Stimulated activated naive CD8-positive, alpha-beta T cell treated with anti-CD3 and anti-CD28 coated beads, Interleukin-15, Interleukin-2, amounts not matched to agents 100 U/mL and 50 U/mL, for 24 hours (primary cell): ENCODE measurements at places on chromosomes 13 and 19.

GRCh38 chr13:112714376-112715174, 24.7 kb downstream of the ATP11A start:
- DNase-seq = no peak

DNA sequence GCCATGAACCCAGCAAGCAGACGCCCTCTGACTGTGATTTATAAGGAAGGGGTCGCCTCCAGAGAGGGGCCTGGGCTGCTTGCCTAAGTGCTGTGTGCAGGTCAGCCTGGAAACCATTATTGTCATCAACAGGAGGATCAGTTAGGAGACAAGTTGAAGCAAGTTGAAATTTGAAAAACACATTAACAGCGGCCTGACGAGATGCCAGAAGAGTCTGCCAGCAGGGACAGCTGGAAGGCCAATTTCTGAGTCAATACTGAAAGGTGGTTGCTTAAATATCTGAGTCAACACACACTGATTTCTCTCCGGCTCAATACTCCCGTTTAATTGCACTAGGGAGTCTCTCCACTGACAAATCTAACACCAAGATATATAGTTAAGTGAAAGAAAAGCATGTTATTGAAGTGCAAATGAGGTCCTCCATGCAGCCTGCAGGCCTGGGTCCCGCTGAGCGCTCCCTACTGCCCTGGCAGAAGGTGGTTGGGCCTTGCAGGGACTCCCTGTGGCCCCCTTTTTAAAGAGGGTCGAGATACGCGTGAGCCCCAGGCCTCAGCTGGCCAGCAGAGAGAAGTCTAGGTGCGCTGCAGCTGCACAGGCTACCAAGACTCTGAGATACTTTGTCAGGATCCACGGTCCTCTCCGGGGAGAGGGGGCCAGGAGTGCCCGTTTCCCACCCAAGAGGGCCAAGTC, 91.1 kb downstream of the RNASEH2B start:
- DNase-seq = no peak

- no peak for DNase-seq
These were observed 441 bp downstream of the INAFM1 start for GRCh38 chr19:47274891-47275761.

- no peak for DNase-seq
These were observed 867 bp downstream of the WBP4 start for GRCh38 chr13:41061914-41062837.

DNA sequence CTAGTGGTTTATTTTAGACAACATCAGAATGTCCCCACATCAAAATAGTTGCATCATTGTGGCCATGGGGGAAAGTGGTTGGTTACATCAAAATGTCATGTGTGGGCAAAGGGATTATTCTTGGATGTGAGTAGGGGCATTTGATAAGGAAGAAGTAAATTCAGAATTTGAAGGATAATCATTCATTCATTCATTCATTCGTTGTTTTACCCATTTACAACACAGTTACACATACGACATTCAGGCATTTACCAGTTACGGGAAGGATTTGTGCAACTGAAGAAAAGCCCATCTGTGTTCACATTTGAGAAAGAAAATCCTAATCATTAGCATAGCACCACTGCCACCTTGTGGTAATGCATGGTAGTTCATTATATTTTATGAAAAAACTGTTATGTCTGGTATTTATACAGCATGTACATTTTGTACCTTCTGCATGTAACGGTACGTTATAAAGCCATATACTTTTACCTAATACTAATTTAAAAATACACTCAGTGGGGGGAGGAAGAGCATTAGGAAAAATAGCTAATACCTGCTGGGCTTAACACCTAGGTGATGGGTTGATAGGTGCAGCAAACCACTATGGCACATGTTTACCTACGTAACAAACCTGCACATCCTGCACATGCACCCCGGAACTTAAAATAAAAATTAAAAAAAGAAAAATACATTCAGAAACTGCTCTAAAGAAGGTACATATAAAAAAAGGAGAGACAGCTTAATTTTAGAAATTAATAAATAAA, 62.1 kb downstream of the DGKH start:
- peak; percentile 11 for DNase-seq

DNA sequence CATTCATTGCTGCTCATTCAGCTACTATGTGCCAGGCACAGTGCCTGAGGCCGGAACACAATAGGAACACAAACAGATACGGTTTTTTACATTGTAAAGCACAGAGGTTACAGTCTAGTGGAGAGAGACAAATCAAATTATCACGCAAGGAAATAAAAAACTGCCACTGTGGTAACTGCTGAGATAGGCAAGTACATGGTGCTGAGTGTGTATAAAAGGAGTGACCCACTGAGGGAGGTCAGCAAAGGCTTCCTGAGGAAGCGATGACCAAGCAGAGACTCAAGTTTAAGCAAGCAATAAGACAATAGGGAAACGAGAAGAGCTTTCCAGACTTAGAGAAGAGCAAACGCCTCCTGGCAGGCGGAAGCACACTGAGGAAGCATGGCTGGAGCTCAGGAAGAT, 56.4 kb downstream of the NUFIP1 start:
- DNase-seq = no peak

- no peak for DNase-seq
These were observed 826 bp downstream of the RASIP1 start for GRCh38 chr19:48739404-48740163.

GRCh38 chr19:14127929-14128509, 8.4 kb downstream of the ASF1B start:
- DNase-seq = no peak

DNA sequence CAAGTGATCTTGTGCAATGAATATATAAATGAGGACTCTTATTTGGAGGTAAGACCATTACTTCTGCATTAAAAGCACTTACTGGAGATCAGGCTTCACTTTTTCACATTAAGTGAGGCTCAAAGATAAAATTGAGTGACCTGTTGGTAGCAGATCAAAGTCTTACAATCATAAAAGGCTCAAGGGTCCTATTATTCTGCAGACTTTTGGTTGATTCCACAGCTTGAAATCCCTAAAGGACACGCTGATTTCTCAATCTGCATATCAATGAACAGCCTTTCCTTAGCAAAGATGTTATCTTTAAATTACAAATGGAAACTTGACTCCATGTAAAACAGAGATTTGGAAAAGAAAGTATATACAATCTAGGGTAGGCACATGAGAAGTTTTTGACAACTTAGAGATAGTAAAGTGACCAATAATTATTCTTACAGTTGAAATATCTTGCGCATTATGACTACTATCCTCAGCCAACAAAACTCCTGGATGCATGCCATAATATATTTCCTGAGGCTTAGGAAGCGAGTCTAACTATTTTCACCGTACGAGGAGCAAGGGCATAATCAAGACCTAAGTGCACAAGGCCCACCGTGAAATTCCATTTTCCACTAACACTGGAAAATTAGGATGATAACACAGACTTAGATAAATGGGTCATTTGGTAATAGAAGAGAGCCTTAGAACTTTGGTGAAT, 640.7 kb downstream of the LIG4 start:
- no peak for DNase-seq

DNA sequence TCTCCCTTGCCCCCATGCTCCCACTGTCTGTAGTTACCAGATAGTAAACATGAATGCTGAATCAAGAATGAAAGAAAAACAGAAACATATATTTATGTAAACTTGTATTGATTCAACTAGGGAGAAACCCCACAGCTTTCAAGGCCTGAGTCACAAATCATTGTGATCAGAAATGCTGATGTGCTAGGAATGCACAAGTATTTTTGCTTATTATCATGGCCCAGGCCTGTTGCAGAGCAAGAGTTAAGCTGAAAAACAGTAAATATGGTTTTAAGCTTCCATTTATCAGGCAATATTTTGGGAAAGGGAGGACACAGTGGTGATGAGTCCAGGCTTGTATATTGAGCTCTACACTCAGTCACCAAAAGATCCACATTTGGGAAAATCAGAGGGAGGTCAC, 669.6 kb downstream of the DIAPH3 start:
- DNase-seq = no peak

DNA sequence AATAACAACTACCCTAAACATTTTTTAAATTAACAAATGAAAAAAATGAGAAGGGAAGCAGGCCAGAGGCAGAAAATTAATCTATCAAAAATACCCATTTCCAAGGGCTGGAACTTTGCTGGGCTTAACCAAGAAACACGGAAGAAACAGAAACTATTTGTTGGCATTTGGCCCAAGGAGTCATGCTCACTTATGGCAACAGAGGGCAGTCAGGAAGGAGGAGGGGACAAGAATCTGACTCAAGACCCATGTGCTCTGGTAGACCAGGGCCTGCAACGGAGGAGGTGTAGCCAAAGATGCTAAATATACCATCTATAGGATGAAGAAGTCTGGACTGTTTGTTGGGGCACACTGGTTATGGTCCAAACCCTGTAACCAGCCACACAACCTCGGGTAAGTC, 496.7 kb downstream of the COG6 start:
- no peak for DNase-seq

- no peak for DNase-seq
These were observed 71.5 kb downstream of the GGACT start for GRCh38 chr13:100517135-100517534.

- no peak for DNase-seq
These were observed 245.3 kb downstream of the PCCA start for GRCh38 chr13:100334214-100334613.

- no peak for DNase-seq
These were observed 17.4 kb downstream of the NMRK2 start for GRCh38 chr19:3949997-3950859.

DNA sequence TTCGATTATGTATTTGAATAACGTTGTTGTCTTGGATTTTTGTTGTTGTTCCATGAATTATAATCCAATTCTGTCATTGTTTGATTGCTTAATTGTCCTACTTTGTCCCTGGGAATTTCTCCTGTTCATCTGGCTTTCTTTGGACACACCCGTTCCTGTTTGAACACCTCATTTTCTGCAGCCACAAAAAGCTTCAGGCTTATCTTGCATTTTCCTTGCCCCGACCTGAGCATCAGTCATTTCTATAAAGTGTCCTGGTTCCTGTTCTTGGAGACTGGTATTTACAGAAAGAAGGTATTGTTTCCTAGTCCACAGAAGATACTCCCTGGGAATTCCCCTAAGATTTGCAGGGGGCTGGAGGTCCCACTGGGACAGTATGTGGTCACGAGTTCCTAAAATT, 731.8 kb upstream of the ARGLU1 start:
- no peak for DNase-seq

- DNase-seq = no peak
These were observed 6.9 kb upstream of the ZNF555 start for GRCh38 chr19:2834294-2834871.

GRCh38 chr19:7670150-7670783, 1.4 kb downstream of the RETN start:
- peak; percentile 44 for DNase-seq

DNA sequence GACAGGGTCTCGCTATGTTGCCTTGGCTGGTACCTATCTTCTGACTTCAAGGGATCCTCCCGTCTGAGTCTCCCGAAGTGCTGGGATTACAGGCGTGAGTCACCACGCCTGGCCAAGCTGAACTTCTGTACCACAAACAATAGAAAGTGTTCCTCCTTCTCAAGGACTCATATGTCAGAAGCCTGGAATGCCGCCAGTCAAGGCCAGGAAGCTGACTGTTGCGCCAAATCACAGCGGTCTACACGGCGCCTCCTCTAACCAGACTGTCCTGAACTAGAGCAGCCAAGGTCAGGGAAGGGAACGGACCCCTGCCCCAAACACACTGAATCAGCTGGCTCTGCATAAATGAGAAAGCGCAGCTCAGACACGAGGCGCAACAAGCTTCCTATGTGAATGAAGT, 14.6 kb downstream of the RAB20 start:
- DNase-seq = no peak

GRCh38 chr19:49801966-49802661, 11.0 kb downstream of the FUZ start:
- DNase-seq = no peak

- DNase-seq = peak; percentile 17
These were observed 129.8 kb downstream of the DLEU7 start for GRCh38 chr13:50713523-50714248.

DNA sequence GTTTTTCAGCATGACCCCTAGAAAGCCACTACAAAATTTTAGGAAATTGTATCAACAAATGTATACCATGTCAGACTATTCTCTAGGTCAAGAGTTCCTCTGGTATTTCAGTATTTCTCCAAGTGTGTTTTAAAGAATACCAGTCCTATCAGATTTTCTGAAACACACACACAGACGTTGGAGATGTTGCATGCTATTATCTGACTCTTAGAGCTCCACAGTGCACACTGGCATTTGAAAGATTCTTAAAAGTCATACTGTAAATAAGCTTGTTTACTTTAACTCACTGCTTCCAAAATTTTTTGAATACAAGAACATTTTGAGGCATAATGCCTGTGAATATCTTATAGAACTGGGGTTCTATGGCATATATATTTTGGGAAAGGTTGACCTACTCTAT, 33.8 kb upstream of the VWA8 start:
- no peak for DNase-seq

DNA sequence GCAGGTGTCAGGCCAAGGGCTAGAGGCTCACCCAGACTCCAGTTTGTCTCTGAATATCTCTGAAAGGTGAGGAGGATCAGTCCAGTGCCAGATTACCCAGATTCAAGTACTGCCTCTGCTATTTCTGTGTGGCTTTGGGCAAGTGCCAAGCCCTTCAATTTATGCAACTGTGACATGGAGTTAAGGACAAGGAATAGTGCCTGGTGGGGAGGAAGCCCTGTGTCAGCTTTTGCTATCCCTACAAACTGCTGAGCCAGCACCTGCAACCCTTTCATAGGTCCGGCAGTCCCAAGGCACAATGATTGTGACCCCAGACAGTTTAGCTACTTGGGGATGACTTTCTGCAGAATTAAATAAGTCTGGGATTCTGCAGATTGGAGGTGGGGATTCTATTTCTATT, 123.0 kb downstream of the KL start:
- no peak for DNase-seq

GRCh38 chr19:7788178-7788932, 25.3 kb downstream of the CLEC4M start:
- no peak for DNase-seq

DNA sequence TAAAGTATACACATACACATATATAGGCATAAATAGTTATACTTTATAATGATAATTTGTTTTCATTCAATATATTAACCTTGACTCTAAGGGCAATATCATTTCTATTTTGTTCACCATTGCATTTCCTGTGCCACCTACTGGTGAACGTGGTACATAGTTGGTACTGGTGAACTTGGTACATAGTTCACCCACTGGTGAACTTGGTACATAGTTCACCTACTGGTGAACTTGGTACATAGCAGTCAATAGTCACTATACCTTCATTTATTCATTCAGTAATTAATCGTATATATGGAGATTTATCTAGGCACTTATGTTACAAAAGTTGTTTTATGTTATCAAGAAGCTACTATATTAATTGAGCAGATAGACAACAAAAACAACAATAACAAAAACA, 172.6 kb upstream of the ATXN8OS start:
- no peak for DNase-seq

- DNase-seq = no peak
These were observed 40.8 kb upstream of the RANBP3 start for GRCh38 chr19:6018786-6019185.
